Caudate nucleus (tissue), 63 donors: ENCODE measurements at places on chromosomes 7 and 10.

DNA sequence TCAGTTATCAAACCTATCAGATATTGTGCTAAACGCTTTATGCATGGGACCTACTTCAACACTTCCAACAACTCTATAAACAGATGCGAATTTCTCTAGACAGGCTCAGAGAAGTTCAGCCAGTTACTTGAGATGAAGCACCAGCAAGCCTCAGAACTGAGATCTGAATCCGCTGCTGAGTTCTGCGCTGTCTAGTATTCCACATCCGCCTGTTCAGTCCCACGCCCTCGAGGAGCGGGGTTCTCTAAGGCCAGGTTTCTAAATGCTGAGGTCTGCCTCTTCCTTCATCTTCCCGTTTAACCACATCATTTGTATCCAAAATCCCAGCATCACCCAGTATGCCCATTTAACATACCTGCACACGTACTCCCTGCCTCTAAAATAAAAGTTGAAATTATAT is 297.8 kb upstream of the ZNF32 start:
- DNase-seq: no peak

- DNase-seq: no peak
Measured at GRCh38 chr7:18384491-18385143, 110.9 kb upstream of the HDAC9 start.

GRCh38 chr7:80517282-80517747 is 5.5 kb upstream of the GNAT3 start:
- DNase-seq: no peak

DNA sequence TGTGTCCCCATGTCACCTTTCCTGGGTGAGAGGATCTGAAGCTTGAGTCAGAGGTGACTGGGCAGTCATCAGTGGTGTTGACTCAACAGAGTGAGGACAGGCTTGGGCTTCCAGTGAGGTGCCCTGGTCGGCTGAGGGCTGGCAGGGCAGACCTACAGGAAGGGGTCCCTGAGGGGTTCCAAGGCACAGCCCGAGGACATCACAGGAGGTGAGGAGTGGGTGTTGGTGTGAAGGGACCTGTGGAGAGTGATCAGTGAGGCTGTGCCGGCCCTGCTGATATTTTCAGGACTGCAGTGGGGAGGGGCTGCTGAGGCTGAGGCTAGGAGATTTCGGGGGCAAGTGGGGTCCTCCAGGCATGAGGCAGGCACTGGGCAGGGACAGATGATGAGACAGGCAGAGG is 545.5 kb downstream of the TCERG1L start:
- DNase-seq: no peak

GRCh38 chr10:50512214-50512595 is 111.6 kb downstream of the SGMS1 start:
- no peak for DNase-seq

DNA sequence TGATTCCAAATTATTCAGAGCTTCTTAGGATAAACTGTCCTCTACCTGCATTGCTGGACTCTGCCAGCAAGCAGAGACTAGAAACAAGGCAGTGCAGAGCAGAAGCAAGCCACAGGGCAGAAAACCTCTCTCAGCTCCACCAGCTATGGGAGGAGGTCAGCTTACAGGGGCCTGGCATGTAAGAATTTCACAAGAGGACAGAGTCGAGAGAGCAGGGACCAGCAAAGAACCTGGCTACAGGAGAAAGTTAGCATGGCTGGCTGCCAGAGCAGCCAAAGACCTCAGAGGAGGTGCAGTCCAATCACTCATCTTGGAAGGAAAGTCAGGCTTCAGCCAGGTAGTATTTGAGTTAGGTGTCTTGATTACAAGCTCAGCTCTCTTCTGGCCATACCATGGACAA is 62.9 kb downstream of the ENO4 start:
- no peak for DNase-seq

DNA sequence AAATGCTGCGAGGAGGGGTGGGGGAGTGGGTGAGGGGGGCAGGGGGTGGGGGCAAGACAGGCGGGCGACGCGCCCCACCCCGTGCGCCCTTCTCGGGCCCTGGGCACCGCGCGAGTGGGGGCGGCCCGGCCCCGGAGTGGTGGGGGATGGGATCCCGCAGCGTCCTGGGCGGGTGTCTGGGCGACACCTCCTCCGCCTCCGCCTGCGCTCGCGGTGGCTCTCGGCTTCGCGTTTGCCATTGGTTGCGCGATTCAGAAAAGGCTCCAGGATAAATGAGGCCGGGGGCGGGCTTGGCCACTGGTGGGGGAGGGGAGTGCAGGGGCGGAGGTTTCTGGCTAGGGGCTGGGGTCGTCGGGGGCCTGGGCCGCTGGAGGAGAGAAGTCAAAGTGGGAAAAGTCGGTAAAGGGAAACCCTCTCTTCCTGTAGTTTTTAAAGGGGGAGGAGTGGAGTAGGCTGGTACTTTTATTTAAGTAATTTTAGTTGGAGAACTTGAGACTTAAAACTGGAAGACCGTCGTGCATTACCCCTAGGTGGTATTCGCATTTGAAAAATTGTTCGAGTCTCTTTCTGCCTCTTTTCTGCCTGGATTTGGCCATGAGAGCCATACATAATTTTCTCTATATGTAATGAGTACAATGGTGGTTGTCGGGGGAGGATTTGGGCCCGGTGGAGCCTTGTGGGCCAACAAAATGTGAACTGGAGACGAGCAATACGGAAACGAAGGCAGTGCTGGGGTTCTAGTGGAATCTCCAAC is 992 bp upstream of the IGF2BP3 start:
- DNase-seq: no peak

GRCh38 chr7:124649397-124650014 is 116.1 kb downstream of the GPR37 start:
- no peak for DNase-seq

DNA sequence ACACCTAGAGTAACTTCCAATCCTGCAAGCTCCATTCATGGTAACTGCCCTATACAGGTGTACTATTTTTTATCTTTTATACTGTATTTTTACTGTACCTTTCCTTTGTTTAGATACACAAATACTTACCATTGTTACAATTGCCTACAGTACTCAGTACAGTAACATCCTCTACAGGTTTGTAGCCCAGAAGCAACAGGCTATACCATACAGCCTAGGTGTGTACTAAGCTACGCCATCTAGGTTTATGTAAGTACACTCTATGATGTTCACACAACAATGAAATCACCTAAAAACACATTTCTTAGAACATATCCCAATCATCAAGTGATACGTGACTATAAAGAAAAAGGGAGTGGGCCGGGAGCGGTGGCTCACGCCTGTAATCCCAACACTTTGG is 53.1 kb upstream of the SLIT1 start:
- no peak for DNase-seq
